ENCODE measurements at places on chromosomes 1 and 21. TPM values are rescaled to one million over a fixed set of nuclear protein-coding genes. Genes with fewer than 3 reads are reported as not detected.

Gene TM2D1
- 77.7 TPM for total RNA-seq

Gene KCND3
- 16.2 TPM for total RNA-seq

Gene C21orf58
- 9.3 TPM for total RNA-seq

Gene XKR8
- total RNA-seq: 3.9 TPM

Gene OLIG2
- 5.8 TPM for total RNA-seq

Gene HRNR
- not detected for total RNA-seq

Gene CFAP141
- total RNA-seq: not detected

Gene MACO1
- total RNA-seq: 33.5 TPM

Gene TMPRSS2
- total RNA-seq: 1.9 TPM

Gene AMY1B
- not detected for total RNA-seq

Gene SPRR3
- not detected for total RNA-seq

Gene LAX1
- 0.38 TPM for total RNA-seq

Gene TPTE
- not detected for total RNA-seq

Gene KDM5B
- total RNA-seq: 369 TPM

Gene LENEP
- total RNA-seq: 6.0 TPM

Gene KRTAP13-2
- not detected for total RNA-seq

Gene AMY1C
- total RNA-seq: not detected

Gene C4BPA
- total RNA-seq: not detected

Gene PLA2G4A
- 11.1 TPM for total RNA-seq

Gene NR1I3
- total RNA-seq: not detected

Gene RNU1-2
- total RNA-seq: under 0.01 TPM

Gene FCER1A
- 0.77 TPM for total RNA-seq

Gene FMO1
- 11.7 TPM for total RNA-seq

Gene KCNK1
- 8.7 TPM for total RNA-seq

Gene ARL8A
- total RNA-seq: 36.2 TPM

Gene CFHR5
- total RNA-seq: not detected

Gene CNR2
- total RNA-seq: 0.05 TPM

Gene SPRR4
- not detected for total RNA-seq

Gene TMEM200B
- 8.6 TPM for total RNA-seq

Gene KISS1
- total RNA-seq: not detected

Gene GSTM3
- total RNA-seq: 41.6 TPM

Gene HHIPL2
- total RNA-seq: 0.27 TPM

Gene RIMS3
- total RNA-seq: 28.6 TPM

Gene HTR6
- not detected for total RNA-seq

Measured in camera-type eye (tissue), 1 donor.